Prostate gland (tissue), 2 donors: ENCODE measurements at places on chromosomes 7 and 10. TPM values are rescaled to one million over a fixed set of nuclear protein-coding genes. Genes with fewer than 3 reads are reported as not detected.
A peak's percentile ranks its signal among the peaks of the same experiment; 100 is the strongest.

Gene LEP
- total RNA-seq: not detected

DNA sequence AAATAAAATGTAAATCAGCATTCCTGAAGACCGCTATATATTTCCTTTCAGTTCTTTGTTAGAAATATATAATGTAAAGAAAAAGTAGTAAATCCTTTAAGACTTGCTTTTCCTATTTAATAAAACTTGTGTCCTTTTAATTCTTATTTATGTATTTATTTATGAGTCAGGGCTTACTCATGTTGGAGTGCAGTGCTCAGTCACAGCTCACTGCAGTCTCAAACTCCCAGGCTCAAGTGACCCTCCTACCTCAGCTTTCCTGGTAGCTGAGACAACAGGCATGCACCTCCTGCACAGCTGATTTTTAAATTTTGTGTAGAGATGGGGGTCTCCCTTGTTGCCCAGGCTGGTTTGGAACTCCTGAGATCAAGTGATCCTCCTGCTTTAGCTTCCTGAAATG lies 724.5 kb downstream of the ANKRD7 start:
- no peak overlapping the region for H3K27ac ChIP-seq
- H3K4me1 ChIP-seq: no peaks in the 10 kb centered on the region
- H3K27me3 ChIP-seq: no peaks in the 10 kb centered on the region
- DNase-seq: no peak
- no peak overlapping the region for H3K4me3 ChIP-seq

DNA sequence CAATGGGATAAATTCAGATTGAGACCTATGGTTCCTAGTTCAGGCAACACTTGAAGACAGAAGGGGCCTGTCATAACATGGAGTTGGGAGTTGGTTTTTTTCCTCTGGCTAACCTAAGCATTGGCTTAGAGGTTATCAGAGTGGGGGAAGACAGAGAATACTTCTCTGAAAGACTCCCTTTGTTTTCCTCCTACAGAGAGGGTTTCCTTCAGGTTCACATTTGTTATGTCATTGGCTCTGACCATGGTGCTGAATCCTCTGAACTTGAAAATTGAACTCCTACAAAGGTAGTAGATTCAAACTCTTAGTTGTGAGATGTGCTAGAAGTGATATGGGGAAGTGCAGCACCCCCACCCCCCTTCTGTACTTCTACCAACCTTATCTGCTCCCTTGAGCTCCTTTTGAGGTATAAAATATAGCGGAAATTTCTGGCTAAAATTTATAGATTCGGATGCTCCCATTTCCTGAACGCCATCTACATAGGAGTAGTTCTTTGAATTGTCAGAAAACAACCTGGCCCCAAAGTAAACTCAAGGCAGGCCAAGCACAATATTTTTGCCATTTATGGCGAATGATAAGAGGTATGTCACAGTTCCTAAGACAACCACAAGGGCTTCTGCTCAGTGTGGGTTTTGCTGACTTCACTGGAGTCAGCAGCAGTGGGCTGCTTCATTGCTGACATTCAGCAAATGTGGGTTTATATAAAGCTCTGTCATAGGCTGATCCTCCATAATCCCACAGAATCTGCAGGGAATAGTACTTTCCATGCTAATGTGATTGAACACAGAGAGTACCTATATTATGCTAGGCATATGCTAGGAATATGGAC lies 131.6 kb upstream of the KLF14 start:
- DNase-seq: no peak
- H3K27me3 ChIP-seq: no peaks in the 10 kb centered on the region
- H3K4me1 ChIP-seq: no peaks in the 10 kb centered on the region
- no peaks in the 10 kb centered on the region for H3K36me3 ChIP-seq

DNA sequence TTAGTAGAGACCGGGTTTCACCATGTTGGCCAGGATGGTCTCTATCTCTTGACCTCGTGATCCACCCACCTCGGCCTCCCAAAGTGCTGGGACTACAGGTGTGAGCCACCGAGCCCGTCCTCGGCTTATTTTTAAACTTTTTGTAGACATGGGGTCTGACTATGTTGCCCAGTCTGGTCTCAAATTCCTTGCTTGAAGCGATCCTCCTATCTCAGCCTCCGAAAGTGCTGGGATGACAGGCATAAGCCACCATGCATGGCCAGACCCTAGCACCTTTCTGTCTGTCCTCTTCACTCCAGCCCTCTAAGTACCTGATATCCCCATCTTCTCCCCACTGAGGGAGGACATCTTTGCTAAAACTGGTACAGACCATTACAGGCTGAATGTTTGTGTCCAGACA lies 41.4 kb downstream of the TMEM130 start:
- no peak overlapping the region for H3K4me3 ChIP-seq
- H3K27ac ChIP-seq: no peak overlapping the region

DNA sequence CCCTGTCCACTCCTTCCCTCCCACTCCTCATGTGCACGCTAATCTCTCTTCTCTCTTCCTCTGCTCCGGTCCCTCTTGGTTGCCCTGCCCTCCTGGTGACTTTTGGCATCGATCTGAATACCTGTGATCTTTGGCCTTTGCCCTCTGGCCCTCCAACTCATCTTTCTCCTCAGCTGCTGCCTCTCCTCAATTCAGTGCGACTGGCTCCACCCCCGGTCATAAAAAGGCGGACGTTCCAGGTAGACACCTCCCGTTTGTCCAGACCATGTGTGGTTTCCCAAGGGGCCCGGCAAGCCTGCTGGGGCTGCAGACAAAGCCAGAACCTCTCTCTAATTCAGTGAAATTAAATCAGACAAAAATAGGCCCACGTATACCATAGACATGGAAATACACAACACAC lies 96.8 kb downstream of the COL13A1 start:
- H3K27ac ChIP-seq: no peak overlapping the region
- no peaks in the 10 kb centered on the region for H3K4me1 ChIP-seq
- DNase-seq: no peak
- H3K27me3 ChIP-seq: no peaks in the 10 kb centered on the region

Gene CALCR
- total RNA-seq: 0.45 TPM

DNA sequence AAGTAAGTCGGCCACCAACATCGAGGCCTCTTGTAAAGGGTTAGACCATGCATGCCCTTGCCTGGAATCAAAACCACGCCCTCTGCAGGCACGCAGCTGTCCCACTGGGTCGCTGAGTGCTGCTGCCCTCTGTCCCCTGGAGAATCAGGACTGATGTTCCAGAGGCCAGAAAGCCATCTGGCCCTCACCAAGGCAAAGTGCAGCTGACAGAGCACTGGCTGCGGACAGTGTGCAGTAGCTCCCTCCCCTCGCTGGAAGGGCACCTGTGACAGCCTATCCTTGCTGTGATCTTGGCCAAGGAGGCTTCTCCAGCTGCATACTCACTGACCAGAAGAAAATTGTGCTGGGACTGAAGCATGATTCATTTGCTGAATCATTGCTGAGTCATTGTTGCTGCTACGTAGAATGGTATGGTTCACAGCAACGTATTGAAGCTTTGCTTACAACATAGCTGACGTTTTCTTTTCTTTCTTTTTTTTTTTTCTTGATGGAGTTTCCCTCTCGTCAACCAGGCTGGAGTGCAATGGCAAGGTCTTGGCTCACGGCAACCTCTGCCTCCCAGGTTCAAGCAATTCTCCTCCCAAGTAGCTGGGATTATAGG lies 30.4 kb downstream of the DDC start:
- H3K4me3 ChIP-seq: no peak overlapping the region
- no peaks in the 10 kb centered on the region for H3K27me3 ChIP-seq
- H3K4me1 ChIP-seq: no peaks in the 10 kb centered on the region
- no peaks in the 10 kb centered on the region for H3K36me3 ChIP-seq
- H3K27ac ChIP-seq: no peak overlapping the region

Gene AGAP3
- total RNA-seq: 80.3 TPM

Gene FZD1
- 26.6 TPM for total RNA-seq

DNA sequence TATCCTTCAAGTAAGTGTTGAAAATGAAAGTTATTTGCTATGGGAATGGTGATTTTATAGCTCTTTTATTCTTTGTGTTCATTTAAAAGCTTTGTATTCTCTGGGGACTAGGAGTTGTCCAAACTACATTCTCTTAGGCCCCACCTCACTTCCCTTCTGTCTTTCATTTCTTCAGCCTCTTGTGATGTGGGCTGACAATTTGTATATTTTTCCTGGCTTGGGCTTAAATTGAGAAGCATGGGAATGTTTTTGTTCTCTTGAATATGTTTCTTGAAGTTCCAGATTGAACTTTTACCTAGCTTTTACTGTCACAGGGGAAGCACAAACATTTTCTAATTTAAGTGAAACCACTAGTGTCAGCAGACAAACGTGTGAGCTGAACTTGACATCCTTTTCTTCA lies 27.9 kb downstream of the BBS9 start:
- no peaks in the 10 kb centered on the region for H3K36me3 ChIP-seq
- no peak overlapping the region for H3K4me3 ChIP-seq
- no peak overlapping the region for H3K27ac ChIP-seq
- no peaks in the 10 kb centered on the region for H3K4me1 ChIP-seq
- no peaks in the 10 kb centered on the region for H3K27me3 ChIP-seq

Gene GPER1
- 7.4 TPM for total RNA-seq

GRCh38 chr7:27239387-27240014 lies 3.1 kb upstream of the EVX1 start:
- H3K4me3 ChIP-seq: peak overlapping the region; percentile 34
- H3K36me3 ChIP-seq: no peaks in the 10 kb centered on the region
- peaks cover 3% of the 10 kb centered on the region for H3K4me1 ChIP-seq
- H3K27me3 ChIP-seq: no peaks in the 10 kb centered on the region
- peak overlapping the region; percentile 44 for H3K27ac ChIP-seq

Gene FAM25G
- not detected for total RNA-seq

Gene TRPV5
- not detected for total RNA-seq

- no peaks in the 10 kb centered on the region for H3K27me3 ChIP-seq
- no peak overlapping the region for H3K27ac ChIP-seq
- no peak overlapping the region for H3K4me3 ChIP-seq
- no peaks in the 10 kb centered on the region for H3K36me3 ChIP-seq
- no peak for DNase-seq
Observed at GRCh38 chr10:75542906-75543305, 111.5 kb downstream of the LRMDA start.

GRCh38 chr10:110137142-110137545 lies 70.3 kb upstream of the MXI1 start:
- no peaks in the 10 kb centered on the region for H3K36me3 ChIP-seq
- no peaks in the 10 kb centered on the region for H3K27me3 ChIP-seq
- no peak overlapping the region for H3K4me3 ChIP-seq
- H3K4me1 ChIP-seq: no peaks in the 10 kb centered on the region
- peak; percentile 14 for DNase-seq

- no peaks in the 10 kb centered on the region for H3K36me3 ChIP-seq
- H3K27ac ChIP-seq: no peak overlapping the region
- H3K27me3 ChIP-seq: no peaks in the 10 kb centered on the region
- no peak for DNase-seq
- no peaks in the 10 kb centered on the region for H3K4me1 ChIP-seq
Observed at GRCh38 chr7:54333952-54334351, 208.2 kb upstream of the VSTM2A start.

GRCh38 chr10:3850999-3851937 lies 66.3 kb upstream of the KLF6 start:
- DNase-seq: no peak
- peaks cover 9% of the 10 kb centered on the region for H3K4me1 ChIP-seq
- H3K4me3 ChIP-seq: no peak overlapping the region
- no peaks in the 10 kb centered on the region for H3K27me3 ChIP-seq
- no peaks in the 10 kb centered on the region for H3K36me3 ChIP-seq
- H3K27ac ChIP-seq: peak overlapping the region; percentile 78
